SIG-M5 (cell line): ENCODE measurements at places on chromosomes 7 and 10.

DNA sequence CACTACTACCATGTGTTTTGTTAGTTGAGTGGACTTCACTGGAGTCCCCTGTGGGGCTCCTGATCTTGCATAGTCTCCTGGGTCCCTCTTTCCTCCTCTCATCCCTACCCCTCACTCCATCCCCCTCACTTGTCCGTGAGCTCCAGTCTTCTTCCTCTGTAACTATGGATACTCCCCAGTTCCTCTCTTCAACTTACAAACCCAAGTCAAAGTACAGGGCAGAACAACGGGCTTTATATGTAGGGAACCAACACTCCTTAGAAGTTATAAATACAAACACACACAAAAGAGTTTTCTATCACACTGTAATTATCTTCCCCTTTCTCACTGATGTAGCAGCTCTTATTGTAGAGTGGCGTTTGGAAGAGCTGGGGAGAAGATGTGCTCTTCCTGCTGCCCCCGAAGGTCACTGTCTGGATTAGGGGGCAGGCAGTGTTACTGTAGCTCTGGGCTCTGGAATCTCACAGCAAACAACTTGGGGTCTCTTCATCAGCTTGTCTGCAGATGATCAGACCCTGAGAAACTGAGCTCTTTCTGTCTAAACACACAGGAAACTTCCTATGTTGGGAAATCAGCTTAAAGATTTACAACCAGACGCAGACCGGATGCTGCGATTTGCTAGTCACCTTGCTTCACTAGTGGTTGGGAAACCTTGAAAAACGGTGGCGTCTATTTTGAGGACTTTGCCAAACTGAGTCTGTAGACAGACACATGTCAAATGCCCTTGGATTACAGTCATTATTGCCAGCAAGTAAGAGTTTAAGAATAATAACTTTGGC, 13.6 kb downstream of the SNX10 start:
- peak; percentile 88 for DNase-seq

GRCh38 chr7:158444501-158445420, 142.9 kb downstream of the PTPRN2 start:
- no peak for DNase-seq

DNA sequence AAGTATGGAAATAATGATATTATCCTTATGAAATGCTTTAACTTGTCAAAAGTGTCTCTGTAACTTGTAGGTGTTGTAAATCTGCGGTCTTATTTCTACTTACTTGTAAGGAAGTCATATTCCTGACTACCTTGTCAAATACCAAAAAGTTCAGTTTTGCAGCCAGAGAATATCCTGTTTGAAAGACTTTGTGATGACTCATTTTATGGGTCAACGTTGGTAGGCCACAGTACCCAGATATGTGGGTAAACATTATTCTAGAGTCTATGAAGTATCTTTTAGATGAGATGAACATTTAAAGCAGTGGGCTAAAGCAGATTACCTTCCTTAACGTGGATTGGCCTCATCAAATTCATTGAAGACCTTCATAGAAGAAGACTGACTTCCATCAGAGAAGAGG, 195.3 kb downstream of the PPP1R9A start:
- DNase-seq = no peak

DNA sequence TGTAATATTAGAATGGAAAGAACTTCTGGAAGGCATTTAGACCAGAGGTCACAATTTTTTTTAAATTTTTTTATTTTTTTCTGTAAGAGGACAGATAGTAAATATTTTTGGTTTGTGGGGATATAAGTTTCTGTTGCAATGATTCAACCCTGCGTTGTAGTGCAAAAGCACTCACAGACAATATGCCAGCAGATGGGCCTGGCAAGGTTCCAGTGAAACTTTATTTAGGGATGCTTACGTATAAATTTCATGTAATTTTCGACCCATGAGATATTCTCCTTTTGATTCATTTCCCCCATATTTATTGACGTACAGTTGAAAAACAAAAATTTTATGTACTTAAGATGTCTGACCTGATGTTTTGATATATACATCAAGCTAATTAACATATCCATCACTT, 72.8 kb upstream of the NMT2 start:
- no peak for DNase-seq

- DNase-seq = no peak
Observed at GRCh38 chr7:5217851-5218331, 27.9 kb downstream of the WIPI2 start.
